ENCODE measurements at places on chromosomes 3 and 15.
A peak's percentile ranks its signal among the peaks of the same experiment; 100 is the strongest.

- peak; percentile 59 for DNase-seq
Observed at GRCh38 chr3:168044049-168044448, 51.7 kb downstream of the GOLIM4 start.

GRCh38 chr15:75508840-75509532 lies 57.5 kb upstream of the SIN3A start:
- DNase-seq: no peak

DNA sequence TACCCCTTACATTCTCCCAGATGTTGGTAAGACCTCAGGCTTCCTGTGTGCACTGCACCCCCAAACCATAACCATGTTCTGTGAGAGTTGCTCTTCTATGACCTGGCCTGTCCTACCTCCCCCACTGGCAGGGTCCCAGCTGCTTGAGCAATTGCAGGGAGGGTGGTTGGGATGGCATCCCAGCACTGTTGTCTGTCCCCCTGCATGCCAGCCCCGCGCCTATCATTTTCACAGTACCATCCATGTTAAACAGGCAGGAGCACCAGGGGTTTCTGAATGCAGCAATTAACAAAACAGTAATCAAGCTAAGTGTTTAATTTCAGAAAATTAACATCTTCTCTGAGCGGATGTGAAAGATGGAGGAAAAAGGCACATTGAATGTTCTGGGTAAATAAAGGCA lies 345.5 kb downstream of the EPHB1 start:
- no peak for DNase-seq

DNA sequence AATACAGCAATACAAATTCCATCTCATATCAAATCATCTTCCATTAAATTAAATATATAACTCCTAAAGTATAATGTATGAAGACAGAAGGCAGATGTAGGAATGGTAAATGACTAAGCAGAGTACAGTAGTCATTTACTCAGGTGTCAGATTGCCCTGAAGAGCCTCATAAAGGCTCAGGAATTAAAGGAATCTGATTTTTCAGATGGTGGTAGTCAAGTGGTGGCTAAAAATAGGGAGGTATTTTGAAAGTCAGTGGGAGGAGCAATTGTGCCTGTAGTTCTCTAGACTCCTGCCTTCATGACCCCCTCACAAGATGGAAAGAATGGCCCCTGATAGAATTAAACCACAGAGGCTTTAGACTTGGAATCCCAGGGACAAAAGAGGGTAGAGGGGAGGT lies 142.7 kb upstream of the SYNPR start:
- no peak for DNase-seq

DNA sequence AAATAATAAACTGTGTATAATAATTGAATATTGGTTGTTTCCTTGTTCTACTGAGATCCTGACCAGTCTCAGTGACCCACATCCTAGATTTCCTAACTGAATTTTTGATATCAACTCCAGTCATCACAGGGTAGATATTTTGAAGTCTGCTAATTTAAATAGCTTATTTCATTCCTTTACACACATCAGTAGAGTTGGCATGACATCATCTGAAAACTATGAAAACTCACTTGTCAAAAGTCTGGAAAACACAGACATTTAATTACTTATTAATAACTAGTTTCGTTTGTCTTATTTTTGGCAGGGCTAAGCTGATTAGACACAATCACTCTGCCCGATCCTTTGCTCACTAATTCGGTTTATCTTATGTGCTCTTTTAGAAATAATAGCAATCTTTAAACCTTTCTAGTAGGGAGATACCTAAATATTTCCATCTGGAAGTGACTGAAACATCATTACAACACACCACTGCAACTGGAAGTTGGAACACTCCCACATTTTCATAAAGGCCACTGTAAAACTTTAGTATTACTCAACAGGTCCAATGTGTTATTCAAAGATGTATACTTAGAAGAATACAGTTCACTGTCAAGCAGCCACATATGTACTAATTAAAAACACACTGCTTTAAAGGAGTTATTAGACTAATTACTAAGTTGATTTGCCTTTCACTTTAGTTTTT lies 198.4 kb upstream of the ZNF717 start:
- no peak for DNase-seq

- no peak for DNase-seq
Observed at GRCh38 chr15:80462836-80463512, 58.8 kb downstream of the ARNT2 start.

DNA sequence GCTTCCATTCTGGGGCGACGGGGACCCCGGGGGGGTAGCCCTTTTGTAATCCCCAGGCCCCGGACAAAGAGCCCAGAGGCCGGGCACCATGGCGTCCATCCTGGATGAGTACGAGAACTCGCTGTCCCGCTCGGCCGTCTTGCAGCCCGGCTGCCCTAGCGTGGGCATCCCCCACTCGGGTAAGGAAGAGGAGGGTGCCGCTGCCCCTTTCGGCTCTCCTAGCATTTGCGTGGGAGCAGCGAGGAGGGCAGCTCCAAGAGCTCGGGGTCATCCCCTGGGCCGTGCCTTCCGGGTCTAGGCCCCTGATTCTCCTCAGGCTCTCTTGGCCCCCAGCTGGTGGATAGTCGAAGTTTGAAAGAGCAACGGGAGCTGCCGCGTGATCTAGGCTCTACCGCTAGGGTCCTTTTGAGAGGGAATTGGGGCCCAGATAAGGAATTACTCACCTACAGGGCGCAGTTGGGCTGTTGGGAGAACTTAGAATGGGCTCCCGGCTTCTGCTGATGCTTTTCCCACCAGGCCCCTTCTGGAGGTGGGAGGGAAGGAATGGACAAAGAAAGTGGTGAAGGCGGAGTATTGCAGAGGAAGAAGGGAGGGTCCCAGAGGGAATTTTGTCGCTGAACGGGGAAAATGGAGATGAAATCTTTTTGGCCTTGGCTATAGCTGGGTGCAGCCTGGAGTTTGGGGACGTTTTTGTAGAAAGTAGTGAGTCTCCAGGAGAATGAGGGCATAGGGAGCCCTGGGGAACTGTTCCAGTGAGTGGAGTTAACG lies 615 bp downstream of the VPS18 start:
- DNase-seq: no peak

- DNase-seq: no peak
Observed at GRCh38 chr15:92457471-92458041, 63.9 kb downstream of the ST8SIA2 start.

- peak; percentile 40 for DNase-seq
Observed at GRCh38 chr15:98442379-98442833, 205.9 kb upstream of the IGF1R start.

- no peak for DNase-seq
Observed at GRCh38 chr3:60756241-60757030, 494.8 kb downstream of the FHIT start.

DNA sequence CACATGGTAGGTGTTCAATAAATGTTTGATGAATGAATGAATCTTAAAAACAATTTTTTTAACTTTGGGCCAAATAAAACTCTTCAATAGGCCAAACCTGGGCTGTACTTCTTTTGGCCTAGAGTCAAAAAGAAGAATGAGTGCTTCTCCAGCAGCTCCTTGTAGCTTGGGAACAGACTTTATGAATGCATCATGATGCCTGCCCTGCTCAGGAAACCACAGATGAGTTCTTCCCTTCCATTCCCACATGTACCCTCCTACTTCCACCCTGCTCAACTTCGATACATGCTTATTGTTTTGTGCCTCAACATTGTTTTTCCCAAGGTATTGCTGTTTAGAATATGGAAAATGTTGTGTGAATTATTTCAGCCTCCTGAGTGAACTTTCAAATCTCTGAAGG lies 87.0 kb downstream of the FILIP1L start:
- no peak for DNase-seq

GRCh38 chr15:96670389-96670788 lies 339.9 kb downstream of the NR2F2 start:
- DNase-seq: no peak

GRCh38 chr3:67622652-67623051 lies 31.8 kb downstream of the SUCLG2 start:
- no peak for DNase-seq

- DNase-seq: no peak
Observed at GRCh38 chr3:50258029-50258680, 10.8 kb upstream of the SEMA3B start.

DNA sequence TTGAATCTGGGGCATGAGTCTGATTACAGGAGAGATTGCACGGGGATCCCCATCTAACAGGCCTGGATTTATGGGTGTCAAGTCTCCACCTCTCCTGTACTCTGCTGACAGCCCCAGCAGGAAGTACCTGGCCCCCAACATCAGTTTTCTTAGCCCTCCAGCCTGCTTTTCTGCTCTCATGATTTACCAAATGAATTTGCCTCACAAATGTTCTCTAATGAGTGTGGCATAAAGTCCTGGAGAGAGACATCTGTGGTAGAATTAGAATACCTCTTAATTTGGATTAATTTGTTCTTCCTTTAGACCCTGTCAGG lies 60.1 kb downstream of the FNDC3B start:
- DNase-seq: no peak

- no peak for DNase-seq
Observed at GRCh38 chr15:73714695-73715301, 30.6 kb downstream of the CD276 start.

DNA sequence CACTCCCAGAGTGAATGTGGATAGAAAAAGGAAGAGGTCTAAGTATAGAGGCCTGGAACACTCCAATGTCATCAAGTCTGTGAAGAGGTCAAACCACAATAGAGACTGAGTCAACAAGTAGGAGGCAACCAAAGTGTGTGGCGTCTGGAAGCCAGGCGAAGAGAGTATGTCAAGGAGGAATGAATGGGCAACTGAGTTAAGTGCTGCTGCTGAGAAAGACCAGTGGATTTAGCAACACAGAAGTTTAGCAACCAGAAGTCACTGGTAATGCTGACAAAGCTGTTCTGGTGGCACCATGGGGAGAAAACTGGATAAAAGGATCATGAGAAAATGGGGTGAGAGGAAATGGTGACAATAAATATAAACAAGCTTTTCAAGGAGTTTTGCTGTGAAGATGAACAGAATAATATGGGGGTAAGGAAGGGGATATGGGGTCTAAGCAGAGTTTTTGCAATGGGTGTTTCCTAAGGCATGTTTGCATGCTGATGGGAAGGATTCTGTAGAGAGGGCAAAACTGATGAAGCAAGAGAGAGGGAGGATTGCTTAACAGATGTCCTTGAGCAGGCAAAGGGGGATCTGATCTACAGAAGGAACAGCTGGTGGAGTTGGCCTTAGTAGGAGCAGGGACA lies 38.4 kb downstream of the PCOLCE2 start:
- DNase-seq: no peak

DNA sequence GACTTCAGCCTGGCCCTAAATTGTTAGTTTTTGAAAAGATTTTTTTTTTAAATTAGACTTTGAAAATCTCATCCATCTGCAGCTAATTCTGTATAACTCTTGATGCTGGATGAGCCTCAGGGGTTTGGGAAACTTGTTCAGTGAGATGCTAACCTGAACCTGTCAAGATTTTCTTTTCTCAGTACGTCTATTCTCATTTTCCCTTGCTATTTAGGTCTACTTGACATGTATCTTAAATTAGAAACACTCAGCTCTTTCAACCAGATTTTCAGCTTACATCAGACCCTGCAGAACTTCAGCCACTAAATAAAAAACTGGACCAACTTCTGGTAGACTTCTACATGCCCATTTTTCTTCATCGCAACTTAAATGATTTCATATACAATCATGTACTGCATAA lies 61.4 kb downstream of the MFSD1 start:
- DNase-seq: no peak

DNA sequence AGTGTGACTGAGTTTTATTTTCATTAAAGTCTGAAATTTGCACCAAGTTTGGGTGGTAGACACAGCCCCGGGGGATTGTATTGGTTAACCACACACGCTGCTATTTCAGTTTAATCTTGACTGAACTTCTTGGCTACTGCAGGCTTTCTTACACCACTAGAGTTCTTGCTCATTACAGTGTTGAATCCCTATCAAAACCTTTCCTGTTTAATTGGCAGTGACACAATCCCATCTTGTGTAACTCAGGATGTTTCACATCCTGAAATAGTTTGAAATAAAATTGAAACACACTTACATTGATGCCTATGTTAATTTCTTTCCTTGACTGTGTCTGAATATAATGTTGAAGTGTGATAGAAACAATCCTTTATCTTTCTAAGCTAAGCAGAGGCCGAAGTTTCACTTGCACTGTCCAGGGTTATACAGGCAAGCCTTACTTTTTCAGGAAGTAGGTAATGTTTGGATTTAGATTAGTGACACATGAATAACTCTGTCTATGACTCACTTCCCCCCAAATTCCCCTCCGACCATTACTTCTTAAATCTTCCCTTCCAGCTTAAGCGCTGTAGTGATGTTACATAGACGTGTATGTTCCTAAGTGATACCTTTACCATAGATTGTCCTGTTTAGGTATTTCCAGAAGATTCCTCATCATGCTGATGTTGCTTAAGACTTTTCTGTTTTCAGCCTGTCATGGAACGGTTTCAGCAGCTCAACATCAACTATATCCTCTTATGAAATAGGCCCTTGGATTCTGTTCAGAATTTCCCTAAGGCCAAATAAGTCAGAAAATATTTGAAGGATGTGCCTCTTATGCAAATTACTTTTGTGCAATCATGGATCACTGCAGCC lies 16.8 kb downstream of the ATG7 start:
- no peak for DNase-seq

DNA sequence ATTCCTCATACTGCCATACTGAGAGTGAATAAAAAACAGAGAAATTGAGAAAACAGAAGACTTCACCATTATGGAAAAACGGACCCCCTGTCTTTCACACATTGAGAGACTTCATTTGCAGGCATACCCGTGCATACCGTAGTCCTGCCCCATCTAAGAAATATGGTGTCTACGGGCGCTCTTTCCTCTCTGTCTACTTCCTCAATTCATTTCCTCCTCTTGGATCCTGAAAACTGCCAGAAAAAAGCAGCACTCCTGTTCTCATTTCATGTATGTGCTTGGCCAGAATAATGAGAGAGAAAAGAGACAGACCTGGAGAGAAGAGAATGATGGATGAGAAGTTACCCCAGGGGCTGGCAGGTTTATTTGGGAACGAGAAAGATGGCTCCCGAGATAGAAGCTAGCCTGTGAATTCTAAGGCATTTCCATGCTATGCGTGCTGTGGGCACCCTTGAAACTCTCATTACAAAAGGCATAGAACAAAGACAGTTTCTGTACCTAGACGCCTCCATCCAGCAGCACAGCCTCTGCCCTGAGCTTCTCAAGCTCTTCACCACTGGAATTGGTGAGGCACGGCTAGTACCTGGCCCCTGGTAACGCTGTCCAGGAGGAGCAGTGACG lies 62.5 kb upstream of the EPHB3 start:
- no peak for DNase-seq

DNA sequence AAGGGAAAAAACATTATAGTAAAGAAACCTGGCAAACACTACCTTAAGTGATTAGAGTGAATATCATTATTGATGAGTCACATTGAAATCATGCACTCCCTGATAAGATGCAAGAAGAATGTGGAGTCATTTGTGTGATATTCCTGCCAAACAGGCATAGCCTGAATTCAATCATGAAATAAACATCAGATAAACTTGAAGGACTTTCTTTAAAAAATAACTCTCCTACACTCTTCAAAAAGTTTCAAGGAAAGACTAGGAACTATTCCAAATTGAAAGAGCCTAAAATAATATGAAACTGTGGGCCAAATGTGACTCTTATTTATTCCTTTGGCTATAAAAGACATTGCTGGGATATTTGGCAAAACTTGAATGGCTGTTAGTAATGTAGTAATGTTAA lies 625.7 kb upstream of the LMCD1 start:
- no peak for DNase-seq
